ENCODE measurements at places on chromosomes 11 and 22. TPM values are rescaled to one million over a fixed set of nuclear protein-coding genes. Genes with fewer than 3 reads are reported as not detected.
A peak's percentile ranks its signal among the peaks of the same experiment; 100 is the strongest.

GDPD4 gene
- not detected for total RNA-seq

TMEM121B gene
- not detected for total RNA-seq

NXPE1 gene
- not detected for total RNA-seq

F2 gene
- not detected for total RNA-seq

C11orf87 gene
- total RNA-seq = 4.3 TPM

ST14 gene
- under 0.01 TPM for total RNA-seq

OR2AT4 gene
- not detected for total RNA-seq

VSIG10L2 gene
- total RNA-seq = not detected

RPS25 gene
- total RNA-seq = 1,078 TPM

OMP gene
- not detected for total RNA-seq

- H3K27ac ChIP-seq = no peak overlapping the region
- no peak for DNase-seq
- no peaks in the 10 kb centered on the region for H3K36me3 ChIP-seq
These were observed 10.2 kb downstream of the BID start for GRCh38 chr22:17764036-17764435.

DNA sequence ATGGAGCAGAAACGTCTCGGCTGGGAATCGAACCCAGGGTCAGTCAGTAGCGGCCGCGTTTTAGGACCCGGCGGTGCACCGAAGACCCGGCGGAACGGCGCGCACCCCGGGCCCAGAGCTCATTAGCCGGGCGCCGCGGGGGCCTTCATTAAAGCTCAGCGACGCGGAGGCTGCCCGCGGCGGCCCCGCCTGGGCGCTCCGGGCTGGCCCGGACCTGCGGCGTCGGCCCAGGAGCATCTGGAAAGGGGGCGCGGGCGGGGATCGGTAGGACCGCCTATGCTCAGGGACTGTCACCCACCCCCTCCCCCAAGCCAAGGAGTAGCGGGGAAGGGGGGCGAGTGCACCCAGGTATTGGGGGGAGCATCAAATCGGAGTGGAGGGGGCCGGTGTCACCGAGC lies 52.2 kb downstream of the CYTH4 start:
- H3K36me3 ChIP-seq = no peaks in the 10 kb centered on the region
- peak; percentile 46 for DNase-seq
- no peak overlapping the region for H3K4me3 ChIP-seq

GRCh38 chr11:88170673-88171072 lies 4.6 kb downstream of the RAB38 start:
- no peaks in the 10 kb centered on the region for H3K27me3 ChIP-seq
- DNase-seq = no peak
- no peak overlapping the region for H3K27ac ChIP-seq
- H3K4me3 ChIP-seq = no peak overlapping the region

- no peak overlapping the region for H3K27ac ChIP-seq
- no peaks in the 10 kb centered on the region for H3K27me3 ChIP-seq
- H3K36me3 ChIP-seq = no peaks in the 10 kb centered on the region
- H3K4me3 ChIP-seq = no peak overlapping the region
- no peak for DNase-seq
- no peaks in the 10 kb centered on the region for H3K4me1 ChIP-seq
These were observed 388.8 kb downstream of the LUZP2 start for GRCh38 chr11:24885580-24886173.

DNA sequence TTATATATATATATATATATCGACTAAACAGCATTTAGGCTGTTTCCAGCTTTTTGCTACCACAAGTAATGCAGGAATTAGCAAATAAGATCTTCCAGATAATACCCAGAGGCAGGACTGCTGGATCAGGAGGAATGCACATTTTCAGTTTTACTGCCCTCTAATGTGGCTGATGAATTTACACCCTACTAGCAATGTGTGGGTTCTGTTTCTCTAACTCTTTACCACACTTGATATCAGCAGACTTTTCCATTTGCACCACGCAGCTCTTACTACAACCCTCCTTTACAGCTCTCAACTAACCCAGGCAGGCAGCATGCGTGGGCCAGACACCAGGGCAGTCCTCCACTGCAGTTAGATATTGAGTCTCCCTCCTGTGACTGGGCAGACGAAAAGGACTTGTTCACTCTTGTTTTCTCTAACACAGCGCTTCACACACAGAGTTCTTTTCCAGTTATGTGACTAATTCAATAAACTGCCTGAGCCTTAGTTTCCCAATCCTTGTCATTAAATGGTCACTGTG lies 67.7 kb downstream of the IGLL5 start:
- no peaks in the 10 kb centered on the region for H3K4me1 ChIP-seq
- H3K27ac ChIP-seq = no peak overlapping the region
- H3K36me3 ChIP-seq = no peaks in the 10 kb centered on the region
- DNase-seq = peak; percentile 10

DNA sequence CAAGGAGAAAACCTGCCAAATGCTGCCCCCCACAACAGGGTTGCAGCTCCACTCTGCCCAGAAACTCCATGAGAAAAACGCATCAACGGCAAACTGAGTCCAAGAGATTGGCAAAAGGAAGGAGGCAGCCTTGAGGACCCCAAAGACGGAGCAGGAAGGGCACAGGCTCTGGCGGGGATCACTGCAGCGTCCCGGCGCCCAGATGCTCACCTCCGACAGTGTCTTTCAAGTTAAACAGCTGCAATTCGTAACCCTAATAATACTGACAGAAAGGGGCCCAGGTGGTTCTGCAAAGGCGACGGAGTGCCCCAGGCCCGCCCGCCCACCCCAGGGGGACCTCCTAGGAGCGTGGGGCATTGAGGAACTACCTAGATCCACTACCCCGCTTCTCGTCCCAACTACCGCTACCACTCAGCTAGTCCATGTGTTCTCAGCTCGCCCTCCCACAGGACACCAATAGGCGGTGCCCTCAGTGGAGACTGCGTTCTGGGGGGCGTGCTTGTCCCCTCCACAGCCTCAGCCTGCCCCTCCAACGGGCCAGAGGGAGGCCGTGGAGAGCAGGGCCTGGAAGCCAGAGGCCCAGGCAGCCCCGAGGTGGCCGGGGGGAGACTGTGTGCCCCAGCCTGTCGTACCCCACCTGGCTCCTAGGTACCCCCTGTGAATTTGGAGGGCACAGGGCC lies 127.4 kb downstream of the PHF21B start:
- H3K27ac ChIP-seq = no peak overlapping the region
- H3K4me3 ChIP-seq = no peak overlapping the region
- no peak for DNase-seq
- H3K36me3 ChIP-seq = no peaks in the 10 kb centered on the region
- H3K4me1 ChIP-seq = no peaks in the 10 kb centered on the region
- no peaks in the 10 kb centered on the region for H3K27me3 ChIP-seq

- H3K4me1 ChIP-seq = peaks cover 9% of the 10 kb centered on the region
- no peak overlapping the region for H3K4me3 ChIP-seq
- no peak for DNase-seq
These were observed 5.2 kb downstream of the IRAG1 start for GRCh38 chr11:10688401-10688800.

- no peak overlapping the region for H3K27ac ChIP-seq
- H3K4me1 ChIP-seq = peaks cover 11% of the 10 kb centered on the region
- H3K4me3 ChIP-seq = no peak overlapping the region
- no peak for DNase-seq
- H3K27me3 ChIP-seq = peaks cover under 1% of the 10 kb centered on the region
These were observed 34.7 kb upstream of the SMIM38 start for GRCh38 chr11:69121021-69121420.

DNA sequence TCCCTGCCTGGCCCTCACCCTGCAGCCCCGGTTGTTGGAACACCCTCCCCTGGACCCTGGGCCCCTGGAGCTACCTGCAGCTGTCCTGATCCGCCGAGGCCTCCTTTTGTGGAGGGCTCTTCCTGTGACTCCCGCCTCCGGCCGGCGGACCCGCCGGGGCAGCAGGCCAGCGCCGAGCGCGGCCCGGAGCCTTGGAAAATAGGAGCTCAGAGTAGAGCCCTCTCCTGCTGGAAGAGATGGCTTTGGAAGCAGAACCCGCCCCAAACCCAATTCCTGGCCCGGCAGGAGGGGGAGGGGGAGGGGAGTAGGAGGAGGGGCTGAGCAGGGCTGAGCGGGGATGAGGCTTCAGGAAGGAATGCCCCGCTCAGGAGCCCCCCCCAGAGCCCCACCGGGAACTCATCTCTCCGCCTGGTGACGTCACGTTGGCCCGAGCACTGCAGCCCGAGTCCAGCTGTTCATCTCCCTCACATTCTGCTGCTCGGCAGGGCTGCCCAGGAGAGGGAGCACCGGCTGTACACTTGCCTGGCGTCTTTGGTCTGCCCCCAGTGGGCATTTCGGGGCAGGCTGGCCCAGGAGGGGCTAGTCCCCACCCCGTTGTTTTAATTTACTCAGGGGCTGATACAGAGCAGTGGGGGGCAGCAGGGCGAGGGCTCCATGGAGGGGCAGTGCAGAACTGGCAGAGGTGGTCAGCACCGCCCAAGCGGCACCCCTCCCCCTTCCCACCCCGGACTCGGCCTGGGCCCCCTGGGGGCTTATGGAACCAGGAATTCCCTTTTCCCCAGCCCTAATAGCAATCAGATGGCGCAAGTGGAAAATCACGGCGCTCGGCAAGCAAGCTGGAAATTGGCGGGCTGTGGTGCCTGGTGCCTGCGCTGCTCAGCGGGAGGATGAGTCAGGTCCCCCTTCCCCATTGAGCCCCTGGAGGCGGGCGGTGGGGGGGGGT lies at the start of gene MRGPRF:
Gene MRGPRF (minus strand): TSS at position 238 of the 943 bp plus-strand sequence. CDS start 3,345 bp downstream, outside the sequence.
- peak within 1 kb of the TSS; percentile 77 for H3K4me3 ChIP-seq
- no peaks in the 10 kb centered on the region for H3K27me3 ChIP-seq
- peak within 1 kb of the TSS; percentile 66 for H3K27ac ChIP-seq

GRCh38 chr22:37187891-37188761 lies at the start of gene C1QTNF6:
Gene C1QTNF6, minus strand, starts transcription at chr22:37188247. Its CDS starts 34 bp downstream, at chr22:37188213.
- no peaks in the 10 kb centered on the region for H3K36me3 ChIP-seq
- H3K27me3 ChIP-seq = no peaks in the 10 kb centered on the region

DNA sequence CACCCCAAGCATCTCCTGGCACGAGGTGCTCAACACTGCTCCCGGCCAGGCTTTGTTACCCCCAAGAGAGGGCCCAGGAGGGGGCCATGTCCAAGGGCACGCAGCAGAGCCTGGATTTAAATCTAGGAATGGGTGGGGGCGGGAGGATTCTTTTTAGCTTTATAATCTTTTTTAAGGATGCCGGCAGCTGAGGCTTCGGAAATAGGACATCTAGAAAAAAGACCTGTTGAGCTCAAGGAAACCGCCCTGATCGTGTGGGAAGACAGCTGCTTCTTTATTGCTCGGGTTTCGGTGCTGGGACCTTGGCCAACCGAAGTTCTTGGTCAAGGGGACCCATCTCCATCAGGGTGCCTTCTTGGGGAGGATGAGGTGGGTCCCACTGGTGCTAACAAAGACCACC lies 317.9 kb downstream of the CTTN start:
- no peaks in the 10 kb centered on the region for H3K4me1 ChIP-seq
- no peaks in the 10 kb centered on the region for H3K36me3 ChIP-seq

- no peaks in the 10 kb centered on the region for H3K36me3 ChIP-seq
- H3K27ac ChIP-seq = no peak overlapping the region
- H3K4me3 ChIP-seq = no peak overlapping the region
- H3K4me1 ChIP-seq = no peaks in the 10 kb centered on the region
- DNase-seq = peak; percentile 99
- peaks cover 21% of the 10 kb centered on the region for H3K27me3 ChIP-seq
These were observed 1335.0 kb downstream of the BRD1 start for GRCh38 chr22:48492366-48493320.

- H3K27me3 ChIP-seq = peaks cover 3% of the 10 kb centered on the region
- H3K4me1 ChIP-seq = no peaks in the 10 kb centered on the region
- no peak overlapping the region for H3K4me3 ChIP-seq
- no peaks in the 10 kb centered on the region for H3K36me3 ChIP-seq
- DNase-seq = no peak
- H3K27ac ChIP-seq = no peak overlapping the region
These were observed 15.5 kb upstream of the USP47 start for GRCh38 chr11:11826260-11826659.

- H3K4me3 ChIP-seq = no peak overlapping the region
- H3K4me1 ChIP-seq = no peaks in the 10 kb centered on the region
- H3K36me3 ChIP-seq = no peaks in the 10 kb centered on the region
- no peak for DNase-seq
These were observed 20.8 kb downstream of the MUC15 start for GRCh38 chr11:26551186-26551801.

Data from osteoblast (primary cell).